ENCODE measurements at places on chromosomes 1 and 21.

DNA sequence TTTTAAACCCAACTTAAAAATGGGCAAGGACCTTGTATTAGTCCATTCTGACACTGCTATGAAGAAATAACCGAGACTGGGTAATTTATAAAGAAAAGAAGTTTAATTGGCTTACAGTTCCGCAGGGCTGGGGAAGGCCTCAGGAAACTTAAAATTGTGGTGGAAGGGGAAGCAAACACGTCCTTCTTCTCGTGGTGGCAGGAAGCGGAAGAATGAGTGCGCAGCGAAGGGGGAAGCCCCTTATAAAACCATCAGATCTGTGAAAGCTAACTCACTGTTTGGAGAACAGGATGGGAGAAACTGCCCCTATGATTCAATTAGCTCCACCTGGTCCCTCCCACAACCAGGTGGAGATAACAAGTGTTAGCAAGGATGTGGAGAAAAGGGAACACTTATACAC, 237.7 kb downstream of the SEC16B start:
- no peak for DNase-seq

DNA sequence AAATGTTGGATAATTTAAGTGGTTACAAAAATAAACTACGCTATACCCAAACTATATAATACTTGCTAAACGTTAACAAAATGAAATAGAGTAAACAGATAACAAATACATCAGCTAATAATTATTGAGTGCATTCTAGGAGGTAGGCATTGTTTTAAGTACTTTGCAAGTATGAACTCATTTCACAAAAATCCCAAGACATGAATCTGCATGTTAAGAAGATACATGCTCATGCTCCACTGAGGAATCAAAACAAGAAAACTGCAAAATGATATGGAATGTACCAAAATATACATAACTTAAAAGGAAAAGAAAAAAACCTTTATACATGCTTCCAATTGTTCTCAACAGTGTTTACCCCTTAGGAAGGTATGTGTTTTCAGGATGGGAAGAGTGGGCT, 2.5 kb downstream of the FRRS1 start:
- DNase-seq: no peak

DNA sequence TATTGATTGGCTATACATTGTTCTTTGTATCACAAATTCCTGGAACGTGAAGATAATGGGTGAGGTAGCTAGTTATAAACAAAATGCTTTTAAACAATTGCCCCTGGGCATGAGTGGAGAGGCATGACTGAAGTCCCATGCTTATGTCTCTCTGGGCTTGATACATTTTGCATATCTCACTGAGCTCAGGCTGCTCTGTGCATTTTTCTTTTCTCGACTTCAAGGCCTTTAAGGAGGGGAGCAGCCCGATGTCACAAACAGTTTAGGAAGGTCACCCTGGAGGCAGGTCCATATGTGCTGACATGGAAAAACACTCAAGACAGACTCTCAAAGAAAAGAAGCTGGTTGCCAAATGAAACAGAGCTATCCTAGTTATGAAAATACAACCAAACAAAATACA, 80.1 kb upstream of the PUM1 start:
- no peak for DNase-seq

GRCh38 chr1:8091691-8092090, 65.6 kb upstream of the ERRFI1 start:
- DNase-seq: no peak

DNA sequence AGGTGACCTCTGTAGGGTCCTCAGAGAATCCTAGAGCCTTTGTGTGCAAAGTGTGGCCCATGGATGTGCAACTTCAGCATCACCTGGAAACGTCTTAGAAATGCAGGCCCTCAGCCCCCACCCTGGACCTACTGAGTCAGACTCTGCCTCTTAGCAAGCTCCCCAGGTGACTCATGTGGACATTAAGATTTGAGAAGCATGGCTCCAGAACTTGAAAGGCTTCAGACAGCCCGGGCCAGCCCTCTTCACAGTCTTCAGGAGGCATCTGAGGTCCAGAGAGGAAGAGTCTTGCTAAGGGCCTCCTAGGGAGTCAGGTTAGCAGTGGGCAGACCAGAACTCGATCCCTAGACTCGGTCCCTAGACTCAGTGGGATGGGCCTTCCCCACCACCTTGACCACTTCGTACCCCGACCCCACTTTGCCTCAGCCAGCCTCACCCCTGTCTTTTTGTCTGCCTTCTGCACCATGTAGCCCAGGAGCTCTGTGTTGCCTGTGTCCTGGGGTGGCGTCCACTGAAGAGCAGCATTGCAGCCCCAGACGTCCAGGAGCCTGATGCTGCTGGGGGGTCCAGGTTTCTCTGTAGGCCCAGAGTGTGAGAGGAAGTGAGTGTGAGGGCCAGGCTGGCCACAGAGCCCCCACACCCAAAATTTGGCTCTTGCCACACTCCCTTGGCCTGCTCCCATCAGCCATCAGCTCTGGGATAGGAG, 4.8 kb downstream of the MYBPH start:
- DNase-seq: no peak

GRCh38 chr1:59879996-59880505, 46.5 kb downstream of the CYP2J2 start:
- DNase-seq: no peak

- no peak for DNase-seq
Measured at GRCh38 chr1:49333906-49334305, 557.2 kb upstream of the BEND5 start.

DNA sequence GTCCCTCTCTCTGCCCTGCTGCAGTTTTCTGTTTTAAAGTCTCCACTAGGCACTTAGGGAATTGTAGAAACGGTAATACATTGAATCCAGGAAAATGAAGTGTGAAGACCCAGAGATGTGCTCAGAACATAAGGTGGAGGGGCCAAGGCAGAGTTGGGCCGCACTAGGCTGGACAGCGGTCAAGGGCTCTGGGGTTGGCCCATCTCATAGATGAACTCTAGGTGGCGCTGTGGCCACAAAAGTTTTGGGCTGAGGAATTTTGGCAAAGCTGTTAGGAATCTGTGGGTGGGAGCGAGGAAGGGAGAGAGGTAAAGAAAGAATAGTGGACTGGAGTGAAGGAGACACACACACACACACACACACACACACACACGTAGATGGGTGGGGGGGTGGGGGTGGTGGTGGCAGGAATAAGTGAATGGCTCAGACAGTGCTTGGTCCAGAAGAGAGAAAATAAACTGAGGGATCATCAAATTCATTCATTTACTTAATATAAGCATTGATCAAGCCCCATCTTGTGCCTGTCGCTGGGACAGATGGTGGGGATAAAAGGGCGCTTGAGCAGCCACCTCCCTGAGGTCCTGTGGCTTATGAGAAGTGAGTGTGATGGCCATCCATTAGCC, 258.5 kb downstream of the TRABD2B start:
- peak; percentile 92 for DNase-seq

DNA sequence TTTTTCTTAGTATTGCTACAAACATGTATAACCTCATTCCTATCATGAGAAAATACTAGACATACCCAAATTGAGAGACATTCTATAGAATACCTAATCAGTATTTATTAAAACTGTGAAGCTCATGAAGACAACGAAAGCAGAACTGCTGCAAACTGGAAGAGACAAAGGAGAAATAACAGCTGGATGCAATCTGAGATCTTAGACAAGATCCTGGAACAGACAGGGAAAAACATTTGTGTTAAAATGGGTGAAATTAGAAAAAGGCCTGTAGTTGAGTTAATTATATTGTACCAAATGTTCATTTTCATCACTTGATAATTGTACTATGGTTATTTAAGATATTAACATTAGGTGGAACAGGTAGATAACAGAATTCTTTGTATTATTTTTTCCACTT, 392.0 kb downstream of the PLPP3 start:
- DNase-seq: peak; percentile 69

- no peak for DNase-seq
Measured at GRCh38 chr1:37656881-37657280, 22.2 kb upstream of the RSPO1 start.

GRCh38 chr21:29091033-29091432, 17.6 kb upstream of the CCT8 start:
- no peak for DNase-seq

- DNase-seq: peak; percentile 83
Measured at GRCh38 chr1:226034482-226034881, 28.0 kb upstream of the H3-3A start.

- DNase-seq: peak; percentile 69
Measured at GRCh38 chr1:156691665-156692440, 13.5 kb downstream of the CRABP2 start.

DNA sequence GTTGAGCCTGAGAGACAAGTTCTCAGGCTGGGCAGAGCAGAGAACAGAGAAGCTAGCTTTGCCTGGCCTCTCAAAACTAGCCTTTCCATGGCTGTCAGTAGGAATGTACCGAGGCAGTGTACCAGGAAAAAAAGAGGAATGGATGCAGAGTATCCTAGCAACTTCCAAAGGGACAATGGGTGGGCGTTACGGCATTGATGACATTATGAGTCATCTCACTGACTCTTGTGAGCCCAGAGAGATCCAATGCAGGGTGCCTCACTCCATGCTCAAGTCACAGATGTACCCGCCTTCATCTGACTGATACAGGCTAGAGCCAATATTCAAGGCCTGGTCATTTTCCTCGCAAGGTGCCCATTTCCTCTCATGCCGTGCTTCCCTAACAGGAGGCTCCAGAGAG, 51.4 kb upstream of the C8B start:
- DNase-seq: no peak

Data from tongue (tissue), 3 donors.